ENCODE measurements at places on chromosomes 11 and 22.

DNA sequence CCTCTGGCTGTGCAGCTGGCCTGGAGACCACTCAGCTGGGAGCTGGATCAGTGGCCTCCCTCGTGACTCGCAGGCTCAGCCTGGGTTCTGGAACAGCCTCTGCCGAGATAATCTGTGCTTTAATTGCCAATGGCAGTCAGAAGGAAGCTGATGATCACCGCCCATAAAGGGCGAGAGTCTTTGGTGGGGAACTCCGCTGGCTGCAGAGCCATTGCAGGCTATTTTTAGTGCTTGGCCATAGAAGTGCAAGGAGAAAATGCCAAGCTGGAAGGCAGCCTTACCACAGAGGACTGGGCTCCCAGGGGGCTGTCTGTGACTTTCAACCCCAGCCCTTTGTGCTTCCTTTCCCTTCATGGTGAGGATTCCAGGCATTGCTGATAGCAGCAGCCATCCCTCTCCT lies 62.2 kb upstream of the TENM4 start:
- DNase-seq: no peak

GRCh38 chr11:125245299-125245698 lies 80.7 kb downstream of the PKNOX2 start:
- no peak for DNase-seq

DNA sequence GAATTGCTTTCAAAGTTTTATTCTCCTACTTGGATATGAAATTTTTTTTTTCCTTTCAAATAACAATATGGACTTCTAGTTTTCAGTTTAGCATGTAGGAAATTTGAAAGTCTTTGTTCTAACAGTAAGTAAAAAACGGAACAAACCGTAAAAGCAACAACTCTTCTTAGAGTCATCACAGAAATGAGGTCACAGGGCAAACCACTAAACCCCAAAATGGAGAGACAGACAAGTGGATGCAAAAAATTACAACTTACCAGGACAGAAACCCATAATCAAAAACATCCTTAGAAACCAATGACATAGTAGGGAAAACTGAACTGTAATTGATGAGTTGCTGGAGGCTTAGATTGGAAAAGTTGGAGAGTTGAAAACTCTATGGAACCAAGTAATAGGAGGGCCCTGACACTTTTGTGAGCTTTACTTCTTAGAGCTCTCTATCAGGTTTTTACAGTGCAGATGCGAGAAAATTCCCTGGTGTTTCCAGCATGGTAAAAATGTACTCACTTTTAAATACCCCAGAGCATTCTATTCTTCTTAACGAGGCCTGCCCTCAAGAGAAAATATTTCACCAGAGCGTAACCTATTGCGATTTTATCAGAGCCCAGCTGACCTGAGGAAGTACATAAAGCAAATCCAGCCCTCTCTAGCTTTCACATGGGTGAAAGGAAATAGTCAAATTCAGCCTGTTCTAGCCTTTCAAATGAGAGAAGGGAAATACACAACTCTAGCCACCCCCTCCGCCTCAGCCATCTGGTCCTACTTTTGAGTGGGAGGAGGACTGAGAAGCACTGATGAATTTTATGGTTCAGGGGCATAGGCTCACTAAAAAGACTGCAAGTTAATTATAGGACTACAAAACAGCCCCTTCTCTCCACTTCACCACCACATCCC lies 39.1 kb downstream of the CASP12 start:
- DNase-seq: no peak

DNA sequence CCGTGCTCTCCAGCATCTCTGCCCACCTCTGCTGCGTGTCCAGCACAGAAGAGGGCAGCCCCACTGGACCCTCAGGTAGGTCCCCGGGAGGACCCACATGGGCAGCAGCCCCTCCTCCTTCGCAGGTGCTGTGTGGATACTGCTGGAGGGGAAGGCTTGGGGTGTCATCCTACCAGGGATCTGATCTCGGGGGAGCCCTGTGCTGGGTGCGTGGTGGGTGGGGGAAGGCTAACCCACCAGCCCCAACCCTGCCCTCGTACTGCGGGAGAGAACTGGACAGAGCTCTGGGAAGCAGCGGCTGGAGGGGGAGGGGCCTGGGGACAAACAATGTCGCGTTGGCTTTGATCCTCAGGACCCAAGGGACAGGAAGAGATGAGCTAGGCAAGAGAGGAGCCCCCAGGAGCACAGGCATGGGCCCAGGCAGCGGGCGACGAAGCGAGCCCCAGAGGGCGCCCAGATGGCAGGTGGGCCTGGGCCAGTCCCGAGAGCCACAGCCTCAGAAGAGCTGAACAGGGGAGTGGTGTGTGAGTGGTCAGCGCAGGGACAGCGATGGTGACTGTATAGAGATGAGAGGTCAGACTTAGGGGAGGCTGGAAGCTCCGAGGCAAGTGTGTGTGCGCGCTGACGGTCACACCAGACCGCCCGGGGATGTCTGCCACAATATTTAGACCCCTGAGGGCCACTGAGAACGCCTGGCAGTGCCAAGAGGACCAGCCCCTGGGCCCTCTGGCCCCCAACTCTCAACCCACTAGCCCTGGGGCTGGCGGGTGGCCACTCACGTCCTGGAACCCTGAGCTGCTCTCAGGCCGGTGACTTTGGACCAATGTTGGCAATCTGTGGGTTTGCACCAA lies 1.4 kb upstream of the PIM3 start:
- DNase-seq: no peak

- DNase-seq: no peak
Observed at GRCh38 chr11:129145276-129145675, 46.8 kb downstream of the ARHGAP32 start.

DNA sequence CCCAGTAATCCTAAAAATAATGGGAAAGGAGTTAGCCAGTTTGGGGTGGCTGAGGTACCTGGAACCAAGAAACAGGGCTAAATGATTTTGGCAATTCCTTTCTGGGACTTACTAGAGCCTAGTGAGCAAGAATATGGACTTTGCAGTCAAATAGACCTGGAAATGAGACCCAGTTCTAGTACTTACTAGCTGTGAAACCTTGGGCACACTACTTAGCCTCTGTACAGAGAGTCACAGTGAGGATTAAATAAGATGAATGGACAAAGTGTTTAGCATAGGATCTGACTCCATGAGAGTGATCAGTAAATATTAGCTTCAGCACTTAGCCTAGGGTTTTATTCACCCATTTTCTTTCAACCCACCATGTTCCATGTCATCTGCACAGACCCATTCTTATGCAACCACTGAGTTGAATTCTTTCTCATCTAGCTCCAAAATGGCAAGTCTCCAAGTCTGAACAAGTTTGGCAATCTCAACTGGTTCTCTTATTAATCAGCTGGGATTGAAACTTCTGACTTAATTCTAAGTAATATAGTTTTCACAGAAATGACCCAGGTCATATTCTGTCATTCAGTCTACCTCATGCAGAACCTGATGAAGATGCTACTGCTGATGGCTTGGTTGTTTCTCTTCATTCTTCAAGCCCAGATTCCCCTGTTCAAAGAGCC lies 15.0 kb upstream of the SORL1 start:
- DNase-seq: no peak
